ENCODE measurements at places on chromosomes 6 and 20.

DNA sequence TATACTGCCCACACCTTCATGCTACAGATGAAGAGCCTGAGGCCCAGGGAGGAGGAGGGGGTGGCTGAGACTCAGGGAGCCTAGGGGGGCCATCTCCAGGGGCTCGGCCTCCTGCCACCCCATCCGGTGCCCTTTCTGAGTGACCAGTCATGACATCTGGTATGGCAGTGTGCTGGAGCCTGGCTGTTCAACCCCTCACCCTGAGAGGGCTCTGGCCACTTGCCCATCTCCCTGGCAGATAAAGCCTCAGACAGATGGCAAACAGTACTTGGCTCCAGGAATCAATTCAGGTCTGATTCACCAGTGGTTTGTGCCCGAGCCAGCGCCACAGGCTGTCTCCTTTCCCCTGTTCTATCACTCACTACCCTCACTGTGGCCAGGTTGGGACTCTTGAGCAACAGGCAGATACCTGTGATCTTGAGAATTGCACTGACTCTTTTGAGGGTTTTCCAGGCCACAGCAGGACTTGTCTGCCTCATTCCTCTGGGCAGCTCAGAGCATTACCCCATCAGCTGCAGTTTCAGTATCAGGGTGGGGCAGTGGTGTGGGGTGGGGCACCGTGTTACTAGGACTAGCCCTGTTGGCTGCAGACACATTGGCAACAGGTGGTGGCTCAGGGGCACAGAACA, 22.8 kb downstream of the SRSF3 start:
- no peak for DNase-seq

DNA sequence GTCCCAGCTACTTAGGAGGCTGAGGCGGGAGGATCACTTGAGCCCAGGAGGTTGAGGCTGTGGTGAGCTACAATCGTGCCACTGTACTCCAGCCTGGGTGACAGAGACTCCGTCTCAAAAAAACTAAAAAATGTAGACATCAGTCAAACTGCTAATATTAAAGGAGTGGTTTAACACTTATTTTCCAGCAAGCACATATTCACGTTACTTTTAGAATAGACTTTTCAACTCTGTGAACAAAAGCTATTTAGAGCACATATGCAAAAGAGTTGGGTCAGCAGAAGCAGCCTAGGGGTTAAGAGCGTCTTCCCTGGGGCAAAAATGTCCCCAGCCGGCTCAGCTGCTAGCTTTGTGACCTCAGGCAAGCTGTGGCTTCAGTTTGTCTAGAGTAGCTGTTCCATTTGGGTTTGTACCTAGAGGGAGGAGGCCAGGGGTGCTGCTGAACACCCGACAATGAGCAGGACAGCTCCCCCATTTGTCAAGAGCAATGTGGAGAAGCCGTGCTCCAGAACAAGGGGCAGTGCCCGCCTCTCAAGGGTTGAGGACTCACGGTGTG, 62.5 kb upstream of the PTGIS start:
- DNase-seq: no peak

DNA sequence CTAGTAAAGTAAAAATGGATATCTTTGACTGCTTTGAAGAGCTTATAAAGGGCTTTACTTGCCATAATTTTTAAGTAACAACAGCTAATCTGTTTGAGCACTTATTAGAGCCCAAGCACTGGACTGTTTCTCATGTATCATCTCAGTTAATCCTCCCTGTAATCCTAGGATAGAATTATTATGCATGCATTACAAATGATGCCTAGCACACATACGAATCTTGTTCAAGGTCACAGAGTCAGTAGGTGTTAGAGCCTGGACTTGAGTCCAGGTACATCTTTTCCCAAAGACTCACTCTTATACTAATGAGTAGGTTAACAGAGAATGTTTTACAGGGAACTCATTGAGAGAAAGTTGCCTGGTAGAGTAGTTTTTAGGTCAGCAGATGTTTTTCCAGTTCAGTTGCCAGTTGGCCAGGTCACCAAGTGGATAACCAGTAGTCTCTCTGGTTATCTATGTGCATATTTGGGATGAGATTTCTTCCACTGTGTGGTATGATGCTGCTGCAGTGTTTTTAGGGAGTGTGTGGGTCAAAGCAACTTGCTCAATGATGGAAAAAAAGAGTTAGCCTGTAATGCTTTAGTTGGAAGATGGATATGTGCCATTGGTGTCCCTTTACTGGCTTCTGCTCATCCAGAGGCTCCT, 32.3 kb upstream of the LAMA4 start:
- DNase-seq: no peak

- DNase-seq: no peak
These were observed 137.0 kb upstream of the BMP2 start for GRCh38 chr20:6630514-6630913.

DNA sequence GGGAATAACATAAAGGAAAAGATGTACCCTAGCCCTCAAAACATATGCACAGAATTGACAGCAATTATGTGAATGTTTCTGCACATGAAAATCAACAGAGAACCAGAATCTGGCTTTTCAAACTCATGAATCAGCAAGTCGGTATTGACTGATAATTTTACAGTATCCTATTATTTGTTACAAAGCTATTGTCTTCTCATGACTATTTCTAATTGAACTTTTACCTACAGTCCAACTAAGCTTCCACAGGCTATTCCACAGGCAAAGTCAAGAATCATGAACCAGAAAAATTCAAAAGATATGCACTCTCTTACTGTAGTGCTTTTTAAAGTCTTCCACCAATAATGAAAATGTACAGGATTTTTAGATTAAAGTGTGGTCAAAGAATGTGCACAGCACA, 49.1 kb upstream of the DST start:
- DNase-seq: no peak

DNA sequence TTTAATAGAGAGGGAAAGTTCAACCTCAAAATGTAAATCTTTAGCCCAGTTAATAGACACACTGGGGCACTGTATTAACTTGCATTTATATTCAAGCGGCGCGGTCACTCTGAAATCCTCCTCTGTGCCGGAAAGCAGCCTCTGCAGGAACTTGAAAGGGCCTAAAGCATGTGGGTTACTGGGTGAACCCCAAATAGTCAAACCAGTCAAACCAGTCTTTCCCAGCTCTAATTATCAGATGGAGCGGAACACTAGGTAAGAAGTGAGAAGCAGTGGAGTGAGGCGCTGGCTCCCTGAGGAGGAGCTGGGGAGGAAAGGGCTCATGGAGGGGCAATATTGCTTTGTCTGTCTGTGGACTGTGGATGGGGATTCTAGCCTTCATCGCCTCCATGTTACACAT, 531.3 kb downstream of the QKI start:
- peak; percentile 13 for DNase-seq

All from right lung (tissue), 10 donors.